Cardiac muscle cell (in vitro differentiated cells and primary cell): ENCODE measurements at places on chromosomes 1 and 21. TPM values are rescaled to one million over a fixed set of nuclear protein-coding genes. Genes with fewer than 3 reads are reported as not detected.

SPRR5 gene
- polyA plus RNA-seq = not detected in 2 replicates

KIF21B gene
- polyA plus RNA-seq = 0.29 and 1.1 TPM in 2 replicates

CHIA gene
- polyA plus RNA-seq = not detected in 2 replicates

PYHIN1 gene
- not detected in 2 replicates for polyA plus RNA-seq

CASP9 gene
- 44.7 and 65.9 TPM in 2 replicates for polyA plus RNA-seq

WNT3A gene
- polyA plus RNA-seq = 0.12 TPM in 1 of 2 replicates, not detected in the other

MR1 gene
- 1.4 TPM in 1 of 2 replicates, not detected in the other for polyA plus RNA-seq

CD52 gene
- 2.0 and 3.3 TPM in 2 replicates for polyA plus RNA-seq

CDC20 gene
- polyA plus RNA-seq = 18.7 and 163 TPM in 2 replicates
